ENCODE measurements at places on chromosomes 7 and 10.
A peak's percentile ranks its signal among the peaks of the same experiment; 100 is the strongest.

GRCh38 chr7:29123626-29124190 is 22.6 kb downstream of the CPVL start:
- no peak for DNase-seq

GRCh38 chr7:145718129-145718528 is 398.5 kb upstream of the CNTNAP2 start:
- DNase-seq = no peak

GRCh38 chr10:5775685-5776084 is 37.5 kb downstream of the GDI2 start:
- peak; percentile 29 for DNase-seq

DNA sequence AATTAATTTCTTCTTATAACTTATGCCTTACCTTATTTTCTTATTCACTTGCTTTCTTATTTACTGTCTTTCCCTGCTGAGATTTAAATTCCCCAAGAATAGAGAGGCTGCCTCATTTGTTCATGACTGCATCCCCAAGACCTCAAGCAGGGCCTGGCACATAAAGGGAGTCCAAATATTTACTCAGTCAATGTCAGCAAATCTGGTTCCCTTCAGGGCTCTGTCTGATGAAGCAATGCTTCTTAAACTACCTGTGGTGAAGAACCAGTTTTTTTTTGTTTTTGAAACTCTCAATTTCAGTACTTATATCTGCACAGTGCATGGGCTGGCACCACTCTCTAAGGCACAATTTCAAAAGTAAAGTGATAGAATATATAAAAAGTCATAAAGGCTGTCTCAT is 4.7 kb downstream of the ZNF239 start:
- DNase-seq = no peak

DNA sequence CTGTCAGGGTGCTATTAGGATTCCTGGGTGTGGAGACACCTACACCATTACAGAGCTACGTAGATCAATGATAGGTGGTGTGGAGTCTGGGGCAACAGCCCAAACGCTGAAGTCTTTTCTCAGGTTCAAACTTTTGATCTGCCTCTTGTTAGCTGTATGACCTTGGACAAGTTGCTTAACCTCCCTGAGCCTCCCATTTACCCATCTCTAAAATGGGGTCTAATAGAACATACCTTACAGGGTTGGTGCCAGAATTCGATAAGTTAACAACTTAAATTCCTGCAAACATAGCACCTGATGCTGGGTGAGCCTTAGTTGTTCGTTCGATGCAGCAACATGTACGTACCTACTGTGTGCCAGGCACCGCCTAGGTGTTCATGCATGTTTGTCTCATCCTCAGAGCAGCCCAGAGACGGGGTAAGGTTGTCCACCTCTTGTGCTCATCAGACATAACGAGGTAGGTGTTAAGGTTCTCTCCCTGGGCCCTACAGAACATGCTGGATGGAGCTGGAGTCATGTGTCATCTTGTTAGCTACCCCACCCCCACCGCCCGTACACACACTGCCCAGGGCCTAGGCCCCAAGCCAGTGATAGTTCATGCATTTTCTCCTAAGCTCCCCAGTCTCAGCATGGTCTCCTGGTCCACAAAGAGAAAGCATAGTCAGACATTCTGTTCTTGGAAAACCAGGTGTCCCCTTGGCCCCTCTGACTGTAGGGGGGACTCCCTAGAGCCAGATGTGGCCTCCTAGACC is 41.0 kb upstream of the SLC29A3 start:
- DNase-seq = no peak

- DNase-seq = no peak
Measured at GRCh38 chr10:22003964-22004281, 393 bp upstream of the DNAJC1 start.

GRCh38 chr10:24237801-24238395 is 29.0 kb downstream of the KIAA1217 start:
- DNase-seq = no peak

- no peak for DNase-seq
Measured at GRCh38 chr10:43960981-43961380, 312.3 kb upstream of the ZNF32 start.

DNA sequence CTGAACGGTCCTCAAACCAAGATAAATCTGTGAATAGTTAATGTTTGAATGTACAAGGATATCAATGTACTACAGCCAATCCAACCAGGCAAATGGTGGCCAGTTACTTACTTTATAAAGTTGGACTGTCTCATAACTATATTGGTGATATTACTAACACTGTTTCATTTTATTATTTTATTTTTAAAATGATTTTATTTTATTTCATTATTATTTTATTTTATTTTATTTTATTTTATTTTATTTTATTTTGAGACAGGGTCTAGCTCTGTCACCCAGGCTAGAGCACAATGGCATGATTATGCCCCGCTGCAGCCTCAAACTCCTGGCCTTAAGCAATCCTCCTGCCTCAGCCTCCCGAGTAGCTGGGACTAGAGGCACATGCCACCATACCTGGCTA is 6.8 kb downstream of the IL15RA start:
- no peak for DNase-seq

GRCh38 chr7:132376361-132377013 is 199.8 kb downstream of the PLXNA4 start:
- DNase-seq = no peak
